Naive thymus-derived CD4-positive, alpha-beta T cell (primary cell): ENCODE measurements at places on chromosomes 6 and 20.

- DNase-seq = no peak
Measured at GRCh38 chr6:30234356-30234755, 21.1 kb upstream of the TRIM26 start.

- DNase-seq = no peak
Measured at GRCh38 chr20:48891235-48892048, 30.1 kb upstream of the ARFGEF2 start.

DNA sequence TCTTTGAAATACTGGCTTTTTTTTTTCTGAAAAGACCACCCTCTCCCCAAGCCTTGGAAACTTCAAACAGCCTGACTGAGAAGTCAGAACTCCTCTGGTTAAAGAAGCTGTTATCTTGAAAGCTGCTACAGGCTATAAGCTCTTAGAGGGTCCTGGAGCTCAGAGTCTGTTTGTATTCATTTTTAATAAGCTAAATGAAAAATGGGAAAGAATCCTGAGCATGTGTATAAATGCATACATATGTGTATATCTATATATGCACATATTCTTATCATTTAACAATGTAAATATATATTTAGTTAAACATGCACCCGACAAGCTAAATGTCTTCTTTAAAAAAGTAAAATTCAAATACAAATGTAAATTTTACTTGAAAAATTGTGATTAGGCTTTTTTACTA lies 494.9 kb upstream of the POU3F2 start:
- no peak for DNase-seq

- DNase-seq = no peak
Measured at GRCh38 chr6:159084493-159085091, 39.8 kb upstream of the TAGAP start.

GRCh38 chr20:36483919-36484808 lies 57.2 kb upstream of the MYL9 start:
- DNase-seq = no peak

GRCh38 chr6:91088976-91089375 lies 502.1 kb upstream of the MAP3K7 start:
- no peak for DNase-seq
